ENCODE measurements at places on chromosomes 2 and 18.

GRCh38 chr2:45938649-45939511 is 287.4 kb downstream of the PRKCE start:
- no peak for DNase-seq

GRCh38 chr2:49371128-49371701 is 216.9 kb upstream of the FSHR start:
- no peak for DNase-seq

DNA sequence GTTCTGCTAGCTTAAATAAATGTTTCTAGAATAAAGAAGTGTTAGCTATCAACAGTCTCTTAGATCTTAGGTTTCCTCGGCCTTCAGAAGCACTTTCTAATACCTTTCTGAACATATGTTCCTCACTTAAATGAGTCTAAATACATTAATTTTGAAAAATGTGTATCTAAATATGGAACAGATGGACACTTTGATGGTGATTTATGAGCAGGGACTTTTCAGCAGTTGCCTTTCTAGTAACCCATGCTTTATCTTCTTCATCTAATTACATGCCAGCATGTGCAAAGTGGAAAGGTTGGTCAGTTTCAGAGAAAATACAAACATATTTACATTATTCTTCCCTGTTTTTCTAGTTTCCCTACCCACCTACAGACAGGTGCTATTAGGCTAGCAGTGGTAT is 797.0 kb upstream of the CHAC2 start:
- DNase-seq, result no peak

GRCh38 chr2:11980809-11981208 is 234.4 kb downstream of the LPIN1 start:
- no peak for DNase-seq

DNA sequence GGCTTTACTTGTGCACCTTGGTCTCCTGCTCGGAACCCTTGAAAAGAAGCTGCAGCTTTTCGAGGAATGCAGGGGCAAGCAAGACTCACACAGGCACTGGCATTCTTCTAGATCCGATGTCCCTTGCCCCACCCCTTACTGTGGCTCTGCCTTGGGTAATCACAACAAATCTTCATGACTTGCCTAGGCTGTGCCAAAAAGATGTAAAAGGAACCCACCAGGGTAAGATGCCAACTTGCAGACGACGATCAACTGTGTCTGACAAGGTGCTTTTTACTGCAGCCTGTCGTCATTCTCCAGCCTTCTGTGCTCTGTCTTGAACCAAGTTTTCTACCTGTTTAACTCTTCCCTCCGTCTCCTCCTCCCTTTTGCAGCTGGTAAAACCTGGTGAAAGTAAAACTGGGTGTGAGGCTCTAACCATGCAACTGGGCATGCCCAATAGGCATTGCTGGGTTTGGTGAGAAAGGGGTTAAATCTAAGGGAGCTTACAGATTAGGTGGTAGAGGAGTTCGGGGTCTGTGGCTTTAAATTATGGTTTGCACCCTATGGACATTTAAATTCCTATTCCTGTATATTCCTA is 909 bp upstream of the NRXN1 start:
- no peak for DNase-seq

DNA sequence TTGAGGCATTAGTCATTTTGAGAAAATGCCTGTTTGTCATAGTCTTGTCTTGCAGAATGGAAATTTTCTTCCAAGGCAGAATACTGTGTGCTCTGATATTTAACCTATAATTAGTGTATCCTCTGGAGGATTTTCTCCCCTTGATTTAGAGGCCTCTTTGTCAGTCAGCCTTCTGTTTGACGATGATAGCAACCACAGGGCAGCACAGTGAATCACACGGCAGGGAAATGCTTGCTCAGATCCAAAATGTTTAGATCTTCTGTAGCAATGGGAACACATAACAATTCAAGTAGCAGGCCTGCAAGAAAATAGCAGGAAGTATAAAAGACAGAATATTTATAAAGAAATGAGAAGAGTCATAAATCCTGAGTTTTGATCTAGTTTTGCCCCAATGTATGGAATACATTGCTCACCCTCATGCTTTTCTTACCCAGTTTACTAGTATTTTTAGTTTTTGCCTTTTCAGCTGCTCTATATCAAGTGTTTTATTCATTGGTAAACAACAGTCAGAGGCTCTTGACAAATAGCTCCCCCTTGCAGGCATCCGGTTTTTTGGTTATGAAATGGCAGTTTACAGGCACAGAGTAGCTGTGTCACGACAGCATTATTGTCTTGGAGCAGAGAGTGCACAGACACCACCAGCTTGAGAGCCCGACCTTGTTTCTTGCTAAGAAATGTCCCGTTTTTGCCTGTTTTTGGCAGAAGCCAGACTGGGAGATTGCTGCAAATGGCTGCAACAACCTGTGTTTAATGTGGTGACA is 185.1 kb downstream of the MYO3B start:
- DNase-seq, result no peak

GRCh38 chr2:174836377-174836994 is 72.2 kb upstream of the CHRNA1 start:
- DNase-seq, result no peak

- no peak for DNase-seq
These were observed 273.2 kb upstream of the PARD3B start for GRCh38 chr2:204272089-204272488.

GRCh38 chr2:100814453-100814852 is 5.5 kb upstream of the NPAS2 start:
- no peak for DNase-seq

All from stimulated activated CD4-positive, alpha-beta T cell treated with anti-CD3 and anti-CD28 coated beads, Interleukin-1b, Interleukin-23, amount 100 ng/mL, for 4 hours (primary cell).